Stimulated activated CD4-positive, alpha-beta T cell treated with anti-CD3 and anti-CD28 coated beads, Interleukin-4, amount 100 ng/mL, for 4 hours (primary cell): ENCODE measurements at places on chromosomes 12 and 14.
A peak's percentile ranks its signal among the peaks of the same experiment; 100 is the strongest.

- no peak for DNase-seq
These were observed 151.5 kb downstream of the DERA start for GRCh38 chr12:16062611-16063010.

- DNase-seq = no peak
These were observed 2.0 kb upstream of the ACVR1B start for GRCh38 chr12:51949342-51950030.

DNA sequence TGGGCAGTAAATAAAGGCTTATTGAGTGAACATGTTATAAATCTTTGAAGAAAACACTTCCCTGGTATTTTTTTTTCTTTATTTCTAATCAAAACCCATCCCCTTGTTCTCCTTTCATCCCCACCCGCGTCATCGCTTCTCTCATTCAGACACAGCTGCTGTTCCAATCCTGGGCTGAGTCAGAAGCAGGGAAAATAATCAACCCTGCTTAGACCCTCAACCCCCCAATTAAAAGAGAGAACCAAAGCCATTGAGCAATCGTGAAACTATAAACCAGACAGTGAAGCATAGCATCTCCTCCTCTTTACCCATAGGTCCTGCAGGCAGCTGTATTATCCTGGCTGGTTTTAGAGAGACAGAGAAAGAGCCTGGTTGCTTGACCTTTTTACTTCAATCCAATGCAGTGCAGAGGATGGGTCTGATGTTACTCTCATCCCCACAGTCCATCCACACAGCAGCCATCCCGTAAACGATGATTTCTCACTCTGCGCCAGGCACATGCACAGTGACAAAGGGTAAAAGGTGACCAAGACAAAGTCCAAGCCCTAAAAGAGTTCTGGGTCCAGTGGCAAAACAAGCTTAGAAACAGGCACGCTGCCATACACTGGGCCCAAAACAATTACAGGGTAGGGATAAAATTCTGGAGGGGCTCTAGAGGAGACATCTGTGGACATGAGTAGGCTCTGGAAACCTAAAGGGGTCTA lies 238.3 kb downstream of the GALC start:
- no peak for DNase-seq

- peak; percentile 32 for DNase-seq
These were observed 66.2 kb upstream of the BEGAIN start for GRCh38 chr14:100653409-100653808.

GRCh38 chr12:38163442-38163801 lies 153.2 kb upstream of the ALG10B start:
- no peak for DNase-seq

- DNase-seq = no peak
These were observed 145.3 kb downstream of the EGLN3 start for GRCh38 chr14:33805593-33805992.

- DNase-seq = no peak
These were observed 15.8 kb upstream of the KRT7 start for GRCh38 chr12:52217223-52217622.

GRCh38 chr14:61608245-61609165 lies 86.8 kb upstream of the HIF1A start:
- DNase-seq = no peak

DNA sequence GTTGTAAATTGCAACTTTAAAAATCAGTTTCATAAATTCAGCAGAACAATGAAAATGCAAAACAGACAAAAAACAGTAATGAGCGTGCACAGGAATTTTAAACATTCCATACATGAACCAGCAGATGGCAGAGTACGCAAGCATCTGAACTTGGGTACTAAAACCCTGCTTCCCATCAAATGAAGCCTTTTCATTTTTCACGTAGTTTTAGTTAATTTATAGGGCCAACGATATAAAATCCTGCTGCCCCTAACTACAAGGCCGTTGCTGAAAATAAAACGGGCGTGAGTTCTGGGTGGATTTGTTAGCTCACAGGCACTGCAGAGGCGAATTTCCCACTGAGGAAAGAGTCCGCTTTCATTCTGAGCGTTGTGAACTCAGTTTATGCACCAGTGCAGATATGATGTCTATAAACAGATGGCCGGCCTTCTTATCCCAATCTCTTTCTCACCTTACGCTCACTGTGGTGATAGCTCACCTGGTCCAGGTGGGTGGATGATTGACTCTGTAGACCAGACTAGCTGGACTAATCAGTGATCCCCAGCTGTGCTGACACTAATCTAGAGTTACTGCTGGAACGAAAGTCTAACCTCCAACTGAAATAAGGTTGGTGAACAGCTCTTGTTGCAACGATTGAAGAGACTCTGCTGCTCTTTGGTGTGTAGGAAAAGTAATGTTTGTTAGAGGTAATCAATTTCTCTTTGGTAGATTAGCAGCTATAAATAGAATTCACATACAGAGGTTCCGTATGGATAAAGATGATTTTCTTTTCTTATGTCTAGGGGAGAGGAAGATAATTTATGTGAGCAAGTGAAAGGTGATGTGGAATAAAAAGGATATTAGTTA lies 89.2 kb downstream of the PDZRN4 start:
- DNase-seq = no peak

- DNase-seq = no peak
These were observed 59.9 kb downstream of the TSPAN19 start for GRCh38 chr12:84976133-84976532.

- DNase-seq = no peak
These were observed 15.3 kb downstream of the TAOK3 start for GRCh38 chr12:118357257-118358007.

GRCh38 chr14:68018598-68018997 lies 199.0 kb downstream of the RAD51B start:
- DNase-seq = no peak

DNA sequence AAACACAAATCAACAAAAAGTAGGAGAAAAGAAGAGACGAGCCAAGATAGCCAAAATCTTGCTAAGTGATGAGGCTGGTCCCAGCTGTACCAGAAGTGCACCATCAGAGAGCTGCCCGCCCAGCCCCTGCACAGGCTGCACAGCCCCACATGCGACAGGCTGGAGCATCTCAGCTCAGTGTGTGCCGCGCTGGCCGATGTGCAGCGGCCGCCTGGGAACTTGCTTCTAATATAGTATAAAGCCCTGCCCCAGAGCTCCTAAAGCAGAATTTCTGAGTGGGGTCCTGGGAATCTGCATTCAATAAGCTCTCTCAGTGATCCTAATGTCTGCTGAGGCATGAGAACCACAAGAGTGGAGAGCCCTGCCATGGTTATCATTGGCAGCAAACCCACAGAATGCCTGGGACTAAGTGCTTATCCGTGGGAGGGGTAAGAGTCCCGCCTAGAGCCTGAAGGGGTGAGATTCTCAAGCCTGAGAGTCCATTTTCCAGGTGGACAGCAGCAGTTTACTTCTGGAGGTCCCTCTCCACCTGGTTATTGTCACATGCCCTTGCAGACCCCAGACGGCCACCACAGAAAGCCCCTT lies 171.6 kb downstream of the DPF3 start:
- DNase-seq = no peak

DNA sequence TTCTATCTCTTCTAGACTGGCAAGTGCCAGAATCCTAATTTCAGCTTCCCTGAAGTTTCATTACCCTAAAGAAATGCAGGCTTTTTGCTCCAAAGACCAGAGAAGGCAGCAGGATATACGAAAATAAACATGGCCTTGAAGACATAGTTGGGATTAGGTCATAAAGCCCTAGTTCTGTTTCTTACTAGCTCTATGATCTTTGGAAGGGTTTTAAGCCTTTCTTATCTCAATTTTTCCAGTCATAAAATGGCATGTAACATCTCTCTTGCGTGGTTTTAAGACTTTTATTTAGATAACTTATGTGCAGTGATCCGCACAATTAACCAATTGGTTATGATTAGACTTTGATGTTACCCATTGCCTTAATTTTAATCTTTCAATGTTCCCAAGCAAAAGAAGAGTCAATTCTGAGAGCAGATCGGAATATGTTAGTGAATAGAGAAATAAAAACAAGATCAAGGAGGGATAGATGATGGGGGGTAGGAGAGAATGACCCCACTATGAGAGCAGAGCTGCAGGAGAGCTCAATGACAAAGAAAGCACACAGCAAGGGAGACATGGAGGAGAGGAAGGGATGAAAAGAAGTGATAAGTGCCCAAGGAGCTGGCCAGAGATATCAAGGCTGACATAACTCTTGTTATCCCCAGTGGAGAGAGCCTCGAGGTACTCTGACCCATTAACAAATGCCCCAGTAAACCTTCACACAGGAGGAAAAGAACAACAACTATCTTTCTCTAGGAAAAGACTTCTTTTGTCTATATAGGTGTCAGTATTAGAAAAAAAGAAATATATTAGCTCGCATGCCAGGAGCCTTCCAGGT lies 53.0 kb upstream of the ANP32D start:
- DNase-seq = no peak

DNA sequence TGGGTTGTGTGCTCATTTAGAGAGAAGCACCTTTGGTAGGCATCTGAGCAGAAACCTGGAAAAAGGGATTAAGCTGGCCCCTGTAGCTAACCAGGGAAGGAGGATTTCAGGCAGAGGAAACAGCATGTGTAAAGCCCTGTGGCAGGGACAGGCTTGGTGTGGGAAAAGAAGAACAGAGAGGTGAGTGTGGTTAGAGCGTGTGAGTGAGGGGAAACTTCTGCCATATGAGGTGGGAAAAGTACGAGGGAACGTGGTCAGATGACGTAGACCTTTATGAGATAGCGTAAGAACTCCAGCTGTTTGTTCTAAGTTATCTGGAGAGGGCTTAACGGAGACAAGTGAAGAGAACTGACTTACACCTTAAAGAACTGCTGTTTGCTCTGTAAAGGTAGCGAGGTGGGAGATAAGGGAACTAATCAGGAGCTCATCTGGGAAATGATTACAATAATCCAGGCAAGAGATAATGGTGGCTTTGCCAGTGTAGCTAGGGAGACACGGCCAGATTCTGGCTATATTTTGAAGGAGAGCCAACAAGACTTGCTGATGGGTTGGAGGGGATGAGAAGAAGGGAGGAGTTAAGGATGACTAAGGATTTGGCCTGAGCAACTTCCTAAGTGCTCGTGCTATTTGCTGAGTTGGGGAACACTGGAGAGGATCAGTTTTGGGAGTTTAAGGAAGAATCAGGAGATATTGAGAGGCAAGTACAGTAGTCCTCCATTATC lies 234.0 kb downstream of the ETNK1 start:
- DNase-seq = no peak

- DNase-seq = no peak
These were observed 36.4 kb upstream of the P2RX7 start for GRCh38 chr12:121096199-121096798.

- no peak for DNase-seq
These were observed 4.3 kb downstream of the TTC6 start for GRCh38 chr14:37599507-37600368.
